ENCODE measurements at places on chromosomes 12 and 14.

- DNase-seq, result no peak
Observed at GRCh38 chr12:62712681-62713573, 222.0 kb downstream of the PPM1H start.

GRCh38 chr12:10372559-10372958 is 17.3 kb downstream of the KLRK1 start:
- DNase-seq, result no peak

DNA sequence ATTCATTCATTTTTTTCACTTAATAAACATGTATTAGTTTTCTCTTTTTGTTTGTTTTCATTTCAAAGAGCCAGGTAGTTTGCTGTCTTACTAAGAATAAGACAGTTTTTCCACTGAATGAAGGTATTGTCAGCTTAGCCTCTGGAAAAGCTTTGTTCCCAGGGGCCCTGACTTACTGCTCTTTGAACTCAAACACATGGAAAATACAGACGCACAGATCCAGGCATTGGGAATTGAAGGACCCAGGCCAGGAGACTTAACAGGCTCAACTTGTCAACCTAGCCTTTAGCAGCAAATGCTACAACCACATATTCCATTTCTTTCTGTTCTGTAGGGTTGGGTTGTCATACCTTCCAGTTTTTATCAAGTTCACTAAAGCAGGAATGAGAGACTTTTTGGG is 38.5 kb upstream of the SLCO1C1 start:
- DNase-seq, result no peak

DNA sequence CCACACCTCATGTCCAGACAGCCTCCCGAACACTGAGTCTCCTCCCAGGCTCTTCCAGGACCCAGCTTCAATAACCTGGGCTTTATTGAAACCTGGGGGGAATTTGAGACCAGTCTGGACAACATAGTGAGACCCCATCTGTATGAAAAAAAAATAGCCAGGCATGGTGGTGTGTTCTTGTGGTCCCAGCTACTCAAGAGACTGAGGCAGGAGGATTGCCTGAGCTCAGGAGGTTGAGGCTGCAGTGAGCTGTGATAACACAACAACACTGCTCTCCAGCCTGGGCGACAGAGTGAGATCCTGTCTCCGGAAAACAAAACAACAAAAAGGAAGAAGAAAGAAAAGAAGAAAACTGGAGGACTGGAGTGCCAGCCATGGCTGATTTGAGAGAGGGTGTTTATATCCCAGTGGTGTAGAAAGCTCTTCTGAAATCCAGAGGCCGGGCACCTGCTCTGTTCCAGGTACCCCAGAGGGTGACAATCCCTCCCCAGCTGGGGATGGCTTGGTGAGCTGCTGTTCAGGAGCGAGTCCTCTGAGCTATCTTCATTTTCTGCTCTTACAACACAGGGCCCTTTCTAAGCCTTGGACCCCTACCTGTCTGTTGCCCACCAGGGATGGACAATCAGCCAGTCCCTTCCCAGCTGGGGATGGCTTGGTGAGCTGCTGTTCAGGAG is 6.0 kb upstream of the PGF start:
- no peak for DNase-seq

DNA sequence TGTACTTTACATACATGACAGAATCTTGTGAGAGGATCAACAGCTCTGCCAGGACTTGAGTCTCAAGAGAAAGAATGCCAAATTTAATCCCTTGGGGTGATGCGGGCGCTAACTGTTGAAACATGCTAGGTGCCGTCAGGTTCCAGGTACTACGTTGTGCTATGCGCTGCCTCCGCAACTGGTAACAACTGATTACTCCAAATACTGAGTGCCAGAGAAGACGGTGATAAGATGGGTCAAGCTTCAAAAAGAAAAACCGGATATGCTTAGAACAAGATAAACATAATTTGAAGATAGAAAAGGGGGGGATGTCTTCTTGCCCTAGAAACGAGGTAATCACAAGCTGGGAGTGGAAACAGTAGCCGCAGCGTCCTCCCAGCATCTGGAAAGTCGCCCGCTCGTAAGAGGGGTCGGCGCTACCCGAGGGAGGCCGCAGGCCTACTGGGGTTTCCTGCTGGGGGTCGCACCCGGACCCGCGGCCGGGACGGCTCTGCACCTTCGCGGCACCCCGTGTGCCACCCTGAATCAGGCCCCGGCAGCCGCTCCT is 678 bp downstream of the ZBTB25 start:
- no peak for DNase-seq

DNA sequence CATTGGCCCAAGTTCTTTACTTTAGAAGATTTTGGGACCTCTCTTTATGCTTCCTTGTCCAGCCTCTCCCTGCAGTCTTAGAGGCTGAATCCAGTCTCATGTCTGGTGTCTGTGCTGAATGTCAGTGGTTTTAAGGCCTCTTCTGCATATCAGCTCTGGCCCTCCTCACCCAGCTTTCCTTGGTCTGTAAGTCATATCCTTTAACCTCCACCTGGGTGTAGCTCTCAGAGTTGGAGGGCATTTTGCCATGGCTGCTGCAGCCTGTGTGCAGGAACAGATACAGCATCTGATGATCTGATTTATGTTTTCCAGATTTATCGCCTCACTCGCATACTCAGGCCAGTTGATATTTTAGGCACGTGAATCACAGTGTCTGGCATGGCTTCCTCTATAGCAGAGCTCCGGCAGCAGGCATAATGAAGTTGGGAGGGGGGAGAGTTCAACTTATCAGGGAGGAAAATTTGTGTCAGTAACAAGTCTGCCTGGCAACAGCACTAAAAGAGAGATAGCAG is 335.0 kb downstream of the PCNX1 start:
- peak; percentile 77 for DNase-seq

- DNase-seq, result no peak
Observed at GRCh38 chr12:65891219-65891618, 66.9 kb downstream of the HMGA2 start.

DNA sequence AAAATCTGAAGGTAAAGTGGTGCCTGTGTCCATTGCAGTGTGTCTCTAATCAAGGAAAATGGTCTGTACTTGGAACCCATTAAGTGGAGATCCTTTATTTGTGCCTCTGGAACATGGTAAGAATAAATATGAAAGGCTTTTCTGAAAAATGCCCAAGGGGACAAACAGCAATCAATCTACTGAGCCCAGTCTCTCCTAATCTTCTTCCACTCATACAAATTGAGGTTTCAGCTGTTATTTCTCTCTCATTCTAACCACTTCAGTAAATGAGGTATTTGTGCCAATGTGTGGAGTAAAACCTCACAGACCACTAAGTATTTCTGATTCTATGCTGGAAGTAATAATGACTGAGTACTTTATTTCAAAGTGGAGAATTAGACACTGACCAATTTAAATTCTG is 82.3 kb upstream of the ST8SIA1 start:
- DNase-seq, result no peak

- no peak for DNase-seq
Observed at GRCh38 chr12:10716277-10716676, 6.8 kb downstream of the YBX3 start.
